Thyroid gland (tissue), 4 donors: ENCODE measurements at places on chromosomes 16 and 17. TPM values are rescaled to one million over a fixed set of nuclear protein-coding genes. Genes with fewer than 3 reads are reported as not detected.
A peak's percentile ranks its signal among the peaks of the same experiment; 100 is the strongest.

The ODAD4 gene
- 3.0 TPM for total RNA-seq

The KRTAP4-3 gene
- total RNA-seq: not detected

DNA sequence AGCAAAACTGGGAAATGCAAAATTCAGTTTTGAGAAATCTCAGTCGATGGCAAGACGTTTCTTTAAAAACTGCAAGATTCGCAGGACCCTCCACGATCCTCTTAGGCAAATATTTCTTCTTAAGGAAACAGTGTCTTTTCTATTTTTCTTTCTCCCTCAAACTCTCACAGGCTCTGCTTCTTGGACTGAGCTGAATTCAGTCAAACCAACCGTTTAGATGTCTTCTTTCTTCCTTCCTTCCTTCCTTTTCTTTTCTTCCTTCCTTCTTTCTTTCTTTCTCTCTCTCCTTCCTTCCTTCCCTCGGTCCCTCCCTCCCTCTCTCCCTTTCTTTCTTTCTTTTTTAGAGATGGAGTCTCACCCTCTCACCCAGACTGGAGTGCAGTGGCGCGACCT, 67.2 kb upstream of the AXIN2 start:
- no peak overlapping the region for H3K4me3 ChIP-seq
- H3K4me1 ChIP-seq: peaks cover 24% of the 10 kb centered on the region
- H3K27ac ChIP-seq: peak overlapping the region; percentile 69
- no peaks in the 10 kb centered on the region for H3K27me3 ChIP-seq
- DNase-seq: no peak

DNA sequence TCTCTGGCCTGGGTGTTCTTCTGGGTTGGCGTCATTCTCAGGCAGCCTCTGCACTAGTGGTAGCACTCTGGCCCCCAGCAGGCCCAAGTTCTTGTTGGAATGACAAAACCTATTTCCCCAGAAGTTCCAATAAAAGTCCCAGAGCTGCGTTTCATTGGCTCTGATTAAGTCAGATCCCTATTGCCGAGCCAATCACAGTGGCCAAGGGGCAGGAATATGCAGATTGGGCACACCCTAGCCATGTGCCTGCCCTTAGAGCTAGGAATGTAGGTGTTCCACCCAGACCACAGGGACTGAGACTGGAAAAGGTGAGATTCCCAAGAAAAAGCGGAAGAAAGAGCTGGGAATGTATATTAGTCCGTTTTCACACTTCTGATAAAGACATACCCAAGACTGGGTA, 44.9 kb upstream of the POLR3E start:
- H3K4me3 ChIP-seq: no peak overlapping the region
- no peaks in the 10 kb centered on the region for H3K4me1 ChIP-seq
- no peak overlapping the region for H3K27ac ChIP-seq
- no peak for DNase-seq
- H3K27me3 ChIP-seq: no peaks in the 10 kb centered on the region

DNA sequence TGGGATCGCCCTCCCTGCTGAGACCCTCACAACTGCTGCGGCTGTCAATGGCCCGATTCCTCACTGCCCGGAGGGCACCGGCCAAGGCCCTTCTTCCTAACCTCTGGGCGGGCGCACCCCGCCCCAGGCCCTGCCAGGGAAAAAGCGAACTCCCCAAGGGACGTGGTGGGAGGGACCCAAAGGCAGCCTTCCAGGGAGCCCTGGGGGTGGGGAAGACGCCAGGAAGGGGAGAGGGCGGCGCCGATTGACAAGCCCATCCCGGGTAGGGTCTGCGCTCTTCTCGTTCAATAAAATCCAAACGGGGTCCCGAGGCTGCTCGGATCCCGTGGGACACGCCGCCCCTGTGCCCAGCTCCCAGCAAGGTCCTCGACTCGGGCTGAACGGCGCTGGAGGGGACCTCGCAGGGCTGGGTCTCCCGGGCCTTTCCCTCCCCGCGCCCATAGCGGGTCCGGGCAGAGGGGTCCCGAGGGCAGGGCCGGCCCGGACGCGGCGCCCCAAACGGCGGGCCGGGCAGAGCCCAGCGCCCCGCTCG, 416 bp downstream of the KIFC3 start:
- peak overlapping the region; percentile 55 for H3K4me3 ChIP-seq
- H3K36me3 ChIP-seq: peaks cover 6% of the 10 kb centered on the region
- no peaks in the 10 kb centered on the region for H3K27me3 ChIP-seq
- H3K27ac ChIP-seq: peak overlapping the region; percentile 91
- H3K4me1 ChIP-seq: peaks cover 78% of the 10 kb centered on the region
- DNase-seq: peak; percentile 76

GRCh38 chr17:15403276-15403939, 62.0 kb upstream of the TEKT3 start:
- H3K36me3 ChIP-seq: no peaks in the 10 kb centered on the region
- H3K27me3 ChIP-seq: no peaks in the 10 kb centered on the region
- peaks cover 6% of the 10 kb centered on the region for H3K4me1 ChIP-seq

DNA sequence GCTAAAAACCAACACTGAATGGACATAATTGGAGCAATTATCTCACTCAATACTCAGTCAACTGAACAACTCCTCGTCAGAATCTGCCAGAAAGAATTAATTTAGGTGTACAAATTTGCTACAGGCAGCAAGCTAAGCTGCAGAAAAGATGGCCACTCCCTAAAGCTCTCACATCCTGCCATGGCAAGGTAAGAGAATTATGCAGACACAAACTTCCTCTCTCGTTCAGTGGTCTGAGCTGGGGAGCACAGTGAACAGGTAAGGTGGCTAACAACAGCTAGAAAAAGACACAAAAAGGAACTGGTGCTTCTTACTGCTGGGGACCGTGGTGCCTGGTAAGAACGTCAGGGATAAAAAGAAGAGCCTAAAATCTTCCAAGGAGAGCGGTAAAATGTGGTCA, 74.9 kb upstream of the BCAR1 start:
- H3K27ac ChIP-seq: no peak overlapping the region
- no peaks in the 10 kb centered on the region for H3K36me3 ChIP-seq
- no peaks in the 10 kb centered on the region for H3K27me3 ChIP-seq
- no peak for DNase-seq

The DUS1L gene
- 62.6 TPM for total RNA-seq

DNA sequence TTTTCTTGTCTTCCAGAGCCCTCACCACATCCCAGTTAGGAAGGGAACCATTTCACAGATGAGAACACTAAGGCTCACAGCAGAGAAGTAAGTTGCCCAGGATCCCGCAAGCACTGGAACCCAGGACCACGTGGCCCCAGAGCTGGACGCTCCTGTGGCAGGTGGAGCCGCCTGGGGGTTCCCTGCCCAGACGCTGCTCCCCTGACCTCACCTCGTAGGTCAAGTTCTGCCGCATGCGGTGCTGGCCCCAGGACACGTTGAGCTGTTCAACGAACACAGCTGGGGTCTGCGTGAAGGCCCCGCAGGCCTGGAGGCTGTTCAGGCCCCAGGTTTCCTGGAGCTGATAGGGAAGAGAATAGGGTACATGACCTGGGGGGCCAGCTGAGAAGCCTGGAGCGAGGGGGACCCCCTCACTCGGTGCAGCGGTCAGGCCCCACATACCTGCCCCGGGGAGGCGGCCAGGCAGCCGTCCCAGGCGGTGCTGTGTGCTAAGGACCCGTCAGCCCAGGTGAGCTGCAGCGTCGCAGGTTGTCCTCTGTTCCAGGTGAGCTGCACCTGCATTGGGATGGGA, 54.1 kb downstream of the RMI2 start:
- DNase-seq: no peak
- H3K4me1 ChIP-seq: peaks cover 7% of the 10 kb centered on the region
- H3K36me3 ChIP-seq: no peaks in the 10 kb centered on the region
- H3K27ac ChIP-seq: no peak overlapping the region

DNA sequence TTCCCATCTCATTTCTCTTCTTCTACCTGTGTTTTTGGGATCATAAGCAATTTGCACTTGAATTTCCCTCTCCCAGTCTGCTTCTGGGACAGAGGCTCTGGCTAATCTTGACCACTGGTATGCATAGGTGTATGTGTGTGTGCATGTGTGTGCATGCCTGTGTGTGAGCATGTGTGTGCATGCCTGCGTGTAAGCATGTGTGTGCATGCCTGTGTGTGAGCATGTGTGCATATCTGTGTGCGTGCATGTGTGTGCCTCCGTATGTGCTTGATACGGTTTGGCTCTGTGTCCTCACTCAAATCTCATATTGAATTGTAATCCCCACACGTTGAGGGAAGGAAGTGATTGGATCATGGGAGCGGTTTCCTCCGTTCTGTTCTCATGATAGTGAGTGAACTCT, 77.7 kb downstream of the HAPSTR1 start:
- H3K4me1 ChIP-seq: peaks cover 4% of the 10 kb centered on the region
- no peak for DNase-seq
- H3K27ac ChIP-seq: no peak overlapping the region
- no peaks in the 10 kb centered on the region for H3K27me3 ChIP-seq

The SPEM3 gene
- total RNA-seq: not detected

GRCh38 chr17:27236717-27237315, 57.1 kb upstream of the WSB1 start:
- H3K4me1 ChIP-seq: peaks cover 11% of the 10 kb centered on the region
- no peaks in the 10 kb centered on the region for H3K27me3 ChIP-seq
- no peaks in the 10 kb centered on the region for H3K36me3 ChIP-seq
- H3K27ac ChIP-seq: no peak overlapping the region
- DNase-seq: peak; percentile 82

- no peaks in the 10 kb centered on the region for H3K27me3 ChIP-seq
- peak overlapping the region; percentile 94 for H3K27ac ChIP-seq
- no peak overlapping the region for H3K4me3 ChIP-seq
Measured at GRCh38 chr17:83085103-83085502, 5.7 kb downstream of the METRNL start.

The CSH1 gene
- not detected for total RNA-seq

DNA sequence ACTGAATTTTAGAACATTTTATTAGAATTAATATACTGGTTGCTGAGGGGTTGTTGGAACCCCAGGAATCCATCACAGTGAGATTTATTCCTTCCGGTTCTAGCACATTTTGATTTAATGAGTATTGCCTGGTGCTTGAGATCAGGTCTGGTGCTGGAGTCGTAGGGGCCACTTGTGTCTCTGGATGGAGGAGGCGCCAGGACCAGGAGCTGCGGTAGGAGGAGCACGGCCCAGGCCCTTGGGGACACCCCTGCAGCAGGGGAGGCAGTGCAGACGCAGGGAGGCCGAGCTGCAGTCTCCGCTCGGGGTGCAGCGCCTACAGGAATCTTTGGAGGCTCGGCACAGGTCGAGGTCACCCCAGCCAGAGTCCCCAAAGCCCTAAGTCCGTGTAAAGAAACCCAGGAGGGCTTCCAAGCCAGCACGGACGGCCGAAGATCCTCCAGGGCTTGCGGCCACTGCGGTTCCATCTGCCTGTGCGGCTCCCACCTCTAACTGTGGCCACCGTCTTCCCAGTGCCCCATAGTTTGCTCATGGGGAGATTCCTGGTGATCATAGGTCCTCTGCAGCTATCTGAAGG, 66.2 kb upstream of the CREBBP start:
- H3K27ac ChIP-seq: peak overlapping the region; percentile 93
- H3K36me3 ChIP-seq: no peaks in the 10 kb centered on the region
- no peak for DNase-seq
- no peaks in the 10 kb centered on the region for H3K27me3 ChIP-seq
- H3K4me1 ChIP-seq: peaks cover 41% of the 10 kb centered on the region

- no peak overlapping the region for H3K27ac ChIP-seq
- no peak for DNase-seq
- no peak overlapping the region for H3K4me3 ChIP-seq
- H3K4me1 ChIP-seq: no peaks in the 10 kb centered on the region
Measured at GRCh38 chr16:86756882-86757703, 178.7 kb downstream of the FOXL1 start.

DNA sequence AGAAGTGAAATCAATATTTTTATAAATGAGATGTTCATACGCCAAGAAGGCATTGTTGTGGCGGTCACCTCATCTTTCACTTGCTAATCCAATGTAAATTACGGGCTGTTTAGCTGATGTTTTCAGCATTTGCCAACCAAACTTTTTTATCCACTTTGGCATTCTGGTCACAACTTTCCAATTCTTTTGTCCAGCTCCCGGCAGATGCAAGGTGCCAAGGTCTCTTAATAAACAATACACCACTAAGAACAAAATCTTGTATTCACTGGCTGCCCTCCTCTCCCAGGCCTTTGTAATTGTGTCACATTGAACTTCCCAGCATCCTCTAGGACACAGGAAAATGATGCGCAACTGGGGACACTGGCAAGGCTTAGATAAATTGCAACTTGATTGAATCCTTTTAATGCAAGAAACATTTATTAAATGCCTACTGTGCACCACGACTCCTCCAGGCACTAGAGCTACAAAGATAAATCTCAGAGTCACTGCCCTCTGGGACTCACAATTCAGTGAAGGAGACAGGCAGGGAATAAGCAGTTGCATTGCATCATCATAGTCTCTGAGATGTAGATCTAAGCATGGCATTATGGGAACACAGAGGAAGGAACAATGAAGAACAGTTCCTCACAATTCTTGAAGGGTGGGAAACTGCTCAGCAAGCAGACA, 165.4 kb upstream of the C16orf82 start:
- no peaks in the 10 kb centered on the region for H3K27me3 ChIP-seq
- no peak overlapping the region for H3K4me3 ChIP-seq
- no peak overlapping the region for H3K27ac ChIP-seq
- DNase-seq: no peak
- no peaks in the 10 kb centered on the region for H3K4me1 ChIP-seq

GRCh38 chr17:59329176-59330052, 2.0 kb upstream of the YPEL2 start:
- H3K27me3 ChIP-seq: no peaks in the 10 kb centered on the region
- H3K4me1 ChIP-seq: peaks cover 57% of the 10 kb centered on the region
- H3K36me3 ChIP-seq: no peaks in the 10 kb centered on the region
- DNase-seq: peak; percentile 65

The ENO3 gene
- total RNA-seq: not detected

DNA sequence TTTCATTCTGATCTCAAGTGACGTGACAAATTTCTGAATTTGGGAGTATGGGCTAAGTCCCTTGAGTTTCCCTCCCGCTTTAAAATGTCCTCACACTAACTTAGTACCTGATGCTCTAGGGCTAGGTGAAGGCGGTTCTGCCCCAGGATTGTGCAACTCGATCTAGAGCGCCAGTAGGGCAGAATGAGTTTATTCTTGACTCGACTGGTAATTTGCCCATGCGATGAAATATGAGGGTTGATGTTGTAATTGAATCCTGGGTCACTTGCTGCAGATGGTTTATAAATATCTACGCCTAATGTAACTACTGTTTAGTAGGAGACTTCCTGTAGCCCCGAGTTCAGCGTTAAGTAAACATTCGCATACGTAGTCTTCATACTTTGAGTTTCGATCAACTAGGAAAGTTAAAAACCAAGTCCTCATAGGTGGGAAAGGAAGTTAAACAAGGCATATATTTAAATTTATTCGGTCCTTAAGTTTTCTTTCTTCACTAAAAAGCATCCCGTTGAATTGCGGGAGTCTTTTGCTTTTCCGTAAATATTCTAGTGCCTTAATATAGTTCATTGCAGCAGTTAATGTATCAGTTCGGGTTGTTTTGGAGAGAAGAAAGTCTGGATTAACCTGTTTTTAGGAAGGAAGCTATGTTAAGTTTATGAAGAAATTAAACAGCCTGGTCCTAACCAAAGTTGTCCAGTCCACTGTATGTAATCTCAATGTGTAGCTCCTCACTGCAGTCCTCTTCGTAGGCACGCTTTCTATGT, 1.6 kb downstream of the CTCF start:
- peak; percentile 53 for DNase-seq
- peak overlapping the region; percentile 63 for H3K4me3 ChIP-seq
